Hematopoietic multipotent progenitor cell (in vitro differentiated cells): ENCODE measurements at places on chromosomes 13 and 19. TPM values are rescaled to one million over a fixed set of nuclear protein-coding genes. Genes with fewer than 3 reads are reported as not detected.
A peak's percentile ranks its signal among the peaks of the same experiment; 100 is the strongest.

Gene CGB1
- not detected for total RNA-seq

Gene RYR1
- 2.7 TPM for total RNA-seq

DNA sequence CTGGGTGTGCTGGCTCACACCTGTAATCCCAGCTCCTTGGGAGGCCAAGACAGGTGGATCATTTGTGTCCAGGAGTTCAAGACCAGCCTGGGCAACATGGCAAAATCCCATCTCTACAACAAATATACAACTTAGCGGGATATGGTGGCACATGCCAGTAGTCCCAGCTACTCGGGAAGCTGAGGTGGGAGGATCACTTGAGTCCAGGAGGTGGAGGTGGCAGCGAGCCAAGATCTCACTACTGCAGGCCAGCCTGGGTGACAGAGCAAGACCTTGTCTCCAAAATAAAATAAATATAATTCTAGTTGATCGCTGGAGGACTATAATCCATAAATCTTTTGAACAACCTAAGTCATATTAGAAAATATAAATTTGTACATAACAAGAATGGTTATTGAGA lies 1061.5 kb upstream of the PCDH9 start:
- no peak for DNase-seq

DNA sequence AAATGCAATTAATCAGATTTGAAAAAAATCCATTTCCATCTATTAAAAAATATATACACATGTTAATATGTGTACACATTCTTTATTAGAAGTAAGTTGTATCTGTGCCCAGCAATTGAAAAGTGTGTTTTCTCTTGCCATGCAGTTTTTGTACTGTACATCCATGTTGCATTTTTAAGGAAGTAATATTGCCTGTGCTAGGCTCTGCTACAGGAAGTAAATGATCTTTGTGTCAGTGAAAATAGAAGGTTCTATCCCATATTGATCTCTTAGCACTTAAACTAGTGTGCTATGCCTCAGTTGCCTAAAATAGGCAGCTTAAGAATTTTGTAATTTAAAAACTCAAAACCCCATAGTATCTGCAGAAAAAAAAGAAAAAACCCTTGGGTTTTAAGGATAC lies 122.5 kb downstream of the CDK8 start:
- DNase-seq: no peak

DNA sequence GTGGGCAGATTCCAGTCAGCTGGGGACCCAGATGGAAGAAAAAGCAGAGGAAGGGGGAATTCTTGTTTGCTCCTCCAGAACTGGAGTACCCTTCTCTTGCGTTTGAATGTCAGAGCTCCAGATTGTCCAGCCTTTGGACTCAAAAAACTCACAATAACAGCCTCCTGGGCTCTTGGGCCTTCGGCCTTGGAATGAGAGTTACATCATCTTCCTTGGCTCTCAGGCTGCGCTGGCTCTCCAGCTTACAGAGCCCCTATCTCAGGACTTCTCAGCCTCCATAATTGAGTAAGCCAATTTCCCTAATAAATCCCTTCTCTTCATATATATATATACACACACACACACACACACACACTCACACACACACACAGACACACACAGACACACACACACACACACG lies 1215.7 kb upstream of the SLC10A2 start:
- DNase-seq: no peak

- peak; percentile 52 for DNase-seq
Observed at GRCh38 chr13:98466634-98467236, 110.2 kb downstream of the STK24 start.

DNA sequence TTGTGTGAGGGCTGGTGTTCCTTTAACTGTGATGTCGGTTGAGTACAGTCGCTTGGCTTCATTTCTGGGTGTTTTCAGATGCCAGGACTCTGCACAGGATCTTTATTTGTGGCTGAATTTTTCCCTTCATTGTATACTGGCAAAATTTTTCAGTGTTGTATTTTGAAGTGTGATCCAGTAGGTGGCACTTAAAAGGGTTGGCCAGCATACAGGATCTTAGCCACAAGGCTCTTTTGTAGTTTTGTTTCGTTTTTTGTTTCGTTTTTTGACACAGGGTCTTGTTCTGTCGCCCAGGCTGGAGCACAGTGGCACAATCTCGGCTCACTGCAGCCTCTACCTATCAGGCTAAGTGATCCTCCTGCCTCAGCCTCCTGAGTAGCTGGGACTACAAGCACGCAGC lies 8.7 kb downstream of the FCAR start:
- DNase-seq: peak; percentile 69

- DNase-seq: no peak
Observed at GRCh38 chr19:13089857-13090507, 12.7 kb downstream of the LYL1 start.

DNA sequence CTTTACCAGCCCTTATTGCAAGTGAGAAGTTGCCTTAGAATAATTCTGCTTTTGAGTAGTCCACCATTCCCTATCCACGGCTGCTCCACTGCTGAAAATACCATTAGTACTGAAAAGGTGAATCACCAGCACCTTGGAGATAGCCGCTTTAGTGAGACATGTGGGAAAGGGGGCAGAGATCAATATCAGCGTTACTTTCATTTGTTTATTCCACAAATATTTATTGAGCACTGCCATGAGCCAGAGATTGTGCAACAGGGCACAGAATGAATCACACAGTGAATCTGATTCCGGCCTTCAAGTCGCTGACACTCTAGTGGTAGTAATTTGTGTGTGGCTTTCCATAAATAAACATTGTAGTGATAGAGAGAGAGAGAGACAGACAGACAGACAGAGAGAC lies 31.5 kb upstream of the MYO16 start:
- no peak for DNase-seq

- DNase-seq: no peak
Observed at GRCh38 chr13:49620170-49620621, 8.1 kb upstream of the ARL11 start.

Gene MARK4
- 13.5 TPM for total RNA-seq

- DNase-seq: no peak
Observed at GRCh38 chr13:58883405-58883804, 1251.9 kb downstream of the PCDH17 start.

DNA sequence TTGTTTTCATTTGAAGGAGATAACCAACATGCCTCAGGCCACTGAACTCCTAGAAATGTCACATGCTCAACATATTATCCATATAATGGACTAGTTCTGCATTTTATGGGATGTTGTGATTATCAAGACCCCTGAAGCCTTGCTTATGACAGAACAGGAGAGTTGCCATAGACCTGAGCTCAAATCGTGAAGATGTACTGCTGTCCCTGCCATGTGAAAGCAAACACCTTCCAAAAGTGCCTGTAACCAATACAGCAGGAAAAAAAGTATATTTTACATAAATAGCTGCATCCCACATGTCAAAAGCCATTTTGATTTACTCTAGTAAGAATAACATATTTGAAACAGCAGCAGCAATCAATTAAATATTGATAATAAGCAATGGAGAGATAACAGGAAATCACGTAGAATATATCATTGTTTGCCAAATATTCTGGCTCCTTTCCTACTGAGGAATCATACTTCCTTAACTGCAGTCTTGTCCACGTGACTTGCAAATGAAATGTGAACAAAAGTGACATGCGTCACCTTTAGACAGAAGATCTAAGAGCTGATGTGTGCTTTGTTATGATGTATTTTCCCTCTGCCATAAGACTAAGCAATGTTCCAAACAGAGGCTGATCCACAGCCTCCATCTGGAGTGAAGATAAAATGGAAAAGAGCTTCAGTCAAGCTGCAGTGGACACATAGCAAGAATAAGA lies 33.5 kb downstream of the SLC25A30 start:
- DNase-seq: no peak

Gene PNMA8B
- total RNA-seq: 0.81 TPM

- no peak for DNase-seq
Observed at GRCh38 chr13:31598990-31599389, 140.3 kb upstream of the RXFP2 start.

DNA sequence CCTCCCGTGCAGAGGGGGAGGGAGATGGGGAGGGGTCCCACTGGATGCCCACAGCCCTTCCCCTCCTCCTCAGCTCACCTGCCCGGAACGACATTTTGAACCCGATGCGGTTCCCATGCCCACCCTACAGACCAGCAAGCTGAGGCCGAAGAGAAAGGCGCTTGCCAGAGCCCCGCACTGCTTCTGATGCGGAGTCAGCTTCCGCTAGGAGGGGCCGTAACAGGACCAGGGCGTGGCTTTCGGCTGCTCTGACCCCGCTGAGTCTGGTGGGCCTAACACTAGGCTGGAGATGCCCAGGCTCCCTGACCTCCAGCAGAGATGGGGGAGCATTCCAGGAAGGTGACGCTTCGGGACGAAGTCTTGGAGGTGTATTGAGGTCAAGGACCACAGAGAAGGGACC lies 6.7 kb downstream of the ONECUT3 start:
- no peak for DNase-seq

Gene CD33
- 9.2 TPM for total RNA-seq

DNA sequence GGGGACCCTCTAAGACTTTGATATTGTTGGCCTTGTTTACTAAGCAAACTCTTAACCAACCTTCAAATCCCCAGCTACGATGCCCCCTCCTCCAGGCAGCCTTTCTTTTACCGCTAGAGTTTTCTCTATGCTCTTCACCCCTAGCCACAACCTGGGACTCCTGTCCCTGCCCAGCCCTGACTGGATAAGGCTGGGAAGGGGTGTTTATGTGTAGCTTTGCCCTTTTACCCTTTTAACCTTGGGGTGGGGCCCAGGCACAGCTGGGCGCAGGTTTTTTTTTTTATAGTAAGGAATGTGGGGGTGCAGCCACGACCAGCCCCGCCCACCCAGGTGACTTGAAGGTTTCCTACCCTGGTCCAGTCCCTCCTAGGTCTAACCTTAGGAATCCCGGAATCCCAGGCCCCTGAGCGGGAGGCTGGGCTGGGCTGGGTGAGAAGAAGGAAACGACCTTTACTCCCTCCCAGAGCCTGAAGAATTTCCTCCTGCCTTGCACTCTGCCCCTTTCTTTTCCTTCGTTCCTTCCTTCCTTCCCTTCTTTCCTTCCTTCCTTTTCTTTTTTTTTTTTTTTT lies 12.2 kb downstream of the TJP3 start:
- DNase-seq: no peak

Gene ZNF878
- total RNA-seq: under 0.01 TPM

Gene WDR88
- total RNA-seq: not detected

DNA sequence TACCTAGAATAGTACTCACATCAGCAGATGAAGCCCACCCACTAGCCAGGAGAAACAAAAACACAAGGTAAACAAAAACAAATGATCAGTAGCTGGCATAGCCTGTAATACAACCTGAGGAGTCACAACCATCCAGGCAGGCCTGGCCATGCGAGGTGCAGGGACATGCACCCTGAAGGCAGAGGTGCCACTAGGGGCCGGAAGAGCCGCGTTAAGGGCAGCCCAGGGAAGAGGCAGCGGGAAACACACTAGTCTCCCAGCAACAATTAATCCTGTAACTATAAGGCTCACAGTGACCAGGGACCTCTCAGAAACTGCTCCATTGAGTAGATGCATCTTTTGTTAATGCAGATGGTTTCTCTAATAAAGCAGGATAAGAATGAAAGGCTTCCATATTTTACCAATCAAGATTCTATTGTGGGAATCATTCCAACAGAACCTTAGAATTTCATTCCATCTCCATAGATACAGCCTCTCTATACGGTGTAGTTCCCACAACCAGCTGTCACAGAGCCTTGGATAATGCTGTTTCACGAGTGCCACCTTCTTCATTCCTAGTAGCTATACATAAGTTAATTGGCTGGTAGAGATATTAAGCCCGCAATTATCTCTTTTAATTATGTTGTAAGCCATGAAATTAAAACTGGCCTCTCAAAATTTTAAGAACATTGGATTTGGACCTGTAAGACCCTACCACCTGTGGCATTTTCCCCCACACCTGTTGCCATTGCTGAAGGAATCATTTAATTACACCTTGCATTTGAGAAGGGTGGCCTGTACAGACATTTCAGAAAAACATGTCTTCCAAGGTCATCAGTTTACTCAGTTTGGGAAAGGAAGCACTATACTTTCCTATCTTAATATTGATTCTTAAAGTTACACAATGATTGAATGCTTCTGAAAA lies 28.7 kb downstream of the ANKRD10 start:
- DNase-seq: no peak

Gene CFAP97D2
- total RNA-seq: not detected

Gene KLK2
- total RNA-seq: not detected

Gene TBXA2R
- 1.3 TPM for total RNA-seq

DNA sequence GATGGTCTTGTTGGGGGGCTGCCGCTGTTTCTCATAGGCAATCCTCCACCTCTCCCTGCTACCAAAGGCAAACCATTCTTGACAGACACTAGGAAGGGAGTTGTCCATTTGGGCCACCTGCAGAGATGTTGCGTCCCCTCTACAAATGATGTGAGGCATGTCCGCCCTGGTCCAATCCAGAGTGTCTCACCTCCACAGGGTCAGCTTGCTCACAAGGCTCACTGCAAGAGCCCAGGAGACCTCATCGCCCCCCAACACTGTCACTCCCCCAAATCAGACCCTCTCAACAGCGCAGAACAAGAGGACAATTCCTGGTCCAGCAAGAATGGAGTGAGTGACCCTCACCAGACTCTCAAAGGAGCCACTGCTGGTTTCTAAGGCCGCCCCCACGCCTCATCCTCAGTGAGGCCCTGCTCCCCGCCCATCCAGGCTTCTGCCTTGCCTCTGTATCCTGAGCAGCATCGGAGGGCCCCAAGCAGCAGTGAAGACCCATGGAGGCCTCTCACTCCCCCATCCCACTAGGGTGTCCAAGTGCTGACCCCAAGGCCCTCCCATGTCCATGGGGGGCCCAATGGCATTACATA lies 6.5 kb downstream of the HNRNPL start:
- no peak for DNase-seq

DNA sequence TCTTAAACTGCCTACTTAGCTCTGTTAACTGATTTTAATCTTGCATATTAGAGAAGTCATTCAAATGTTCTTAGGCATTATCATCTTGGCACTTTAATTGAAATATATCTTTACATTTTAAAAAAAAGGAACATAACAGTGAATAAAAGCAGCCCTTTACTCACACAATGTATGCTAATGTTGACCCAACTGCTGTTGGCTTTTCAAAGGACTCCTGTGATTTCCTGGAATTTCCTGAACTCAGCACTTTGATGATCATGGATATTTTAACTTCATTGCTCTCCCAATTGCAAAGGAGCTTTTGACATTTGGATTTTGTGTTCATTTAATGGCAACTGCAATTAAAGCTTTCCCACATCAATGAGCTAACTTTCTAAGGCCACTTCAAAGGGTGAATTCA lies 1230.3 kb downstream of the DIAPH3 start:
- no peak for DNase-seq

GRCh38 chr19:47436712-47437401 lies 17.5 kb upstream of the MEIS3 start:
- DNase-seq: peak; percentile 71

GRCh38 chr13:82439159-82439904 lies 1442.9 kb downstream of the SLITRK1 start:
- DNase-seq: no peak

Gene DENND1C
- total RNA-seq: 9.2 TPM

DNA sequence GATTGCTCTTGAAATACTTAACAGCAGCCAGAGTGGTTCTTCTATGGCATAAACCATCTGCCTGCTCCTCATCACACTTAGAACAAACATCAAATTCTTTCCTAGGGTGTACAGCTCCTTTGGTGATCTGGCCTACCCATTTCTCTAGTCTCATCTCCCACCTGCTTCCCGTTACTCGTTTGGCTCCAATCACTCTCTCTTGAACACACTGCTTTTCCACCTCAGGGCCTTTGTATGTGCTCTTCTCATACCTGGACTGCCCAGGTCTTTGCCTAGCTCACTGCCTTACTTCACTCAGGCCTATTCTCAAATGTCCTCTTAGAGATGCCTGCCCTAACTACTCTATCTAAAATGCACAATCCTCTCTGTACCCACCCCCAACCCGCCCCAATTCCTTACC lies 100.5 kb downstream of the KCNRG start:
- no peak for DNase-seq
